ENCODE measurements at places on chromosomes 3 and 15.

DNA sequence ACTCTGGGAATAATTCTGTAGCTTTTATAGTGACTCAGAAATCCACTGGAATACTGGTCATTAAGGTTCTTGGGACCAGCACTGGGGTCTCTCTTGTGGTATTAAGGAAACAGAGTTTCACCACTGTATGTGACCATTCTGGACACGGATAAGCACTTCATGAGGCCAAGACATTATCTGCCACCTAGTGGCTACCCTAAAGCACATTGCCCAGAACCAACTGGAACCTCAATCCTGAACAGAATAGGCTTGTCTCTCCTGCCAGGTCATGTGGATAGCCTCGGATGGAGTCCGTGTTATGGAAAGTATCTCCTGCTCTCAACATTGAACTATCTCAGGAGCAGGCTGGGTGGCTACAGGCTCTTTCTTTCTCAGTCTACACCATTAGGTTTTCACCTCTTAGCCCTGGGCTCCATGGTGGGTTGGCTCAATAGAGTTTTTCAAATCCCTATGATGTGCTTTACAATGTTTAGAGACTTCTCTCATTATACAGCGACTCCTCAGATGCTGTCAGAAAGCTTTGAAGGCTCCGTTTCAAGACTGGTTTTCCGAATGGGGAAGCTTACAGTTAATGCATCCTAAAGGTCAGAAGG lies 167.6 kb upstream of the ST8SIA2 start:
- DNase-seq = no peak

GRCh38 chr15:67149068-67149772 lies 83.8 kb downstream of the SMAD3 start:
- DNase-seq = no peak

- no peak for DNase-seq
Observed at GRCh38 chr3:197003461-197004385, 25.9 kb downstream of the MELTF start.

GRCh38 chr3:6362406-6362805 lies 498.5 kb upstream of the GRM7 start:
- DNase-seq = no peak

GRCh38 chr15:66839506-66840112 lies 137.6 kb downstream of the SMAD6 start:
- no peak for DNase-seq
